Body of pancreas (tissue), 4 donors: ENCODE measurements at places on chromosomes 5 and 9. TPM values are rescaled to one million over a fixed set of nuclear protein-coding genes. Genes with fewer than 3 reads are reported as not detected.
A peak's percentile ranks its signal among the peaks of the same experiment; 100 is the strongest.

DNA sequence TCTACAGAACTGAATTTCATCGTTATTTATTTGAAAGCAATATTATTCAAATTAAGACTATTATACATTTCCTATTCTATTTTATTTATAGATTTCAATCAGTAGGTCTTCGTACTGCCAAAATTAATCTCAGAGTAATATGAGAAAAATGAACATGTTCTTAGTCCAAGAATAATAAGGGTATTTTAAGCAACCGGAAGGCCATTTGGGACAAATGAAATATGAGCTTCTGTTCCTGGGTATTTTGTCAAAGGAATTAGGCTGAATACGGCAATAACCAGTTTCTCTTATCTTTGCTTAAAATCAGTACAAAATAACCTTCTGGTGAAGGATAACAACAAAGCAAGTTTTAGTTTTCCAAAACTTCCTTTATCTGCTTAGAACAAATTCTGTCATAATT is 410.3 kb upstream of the PRR16 start:
- DNase-seq: no peak
- peaks cover 9% of the 10 kb centered on the region for H3K4me1 ChIP-seq
- no peaks in the 10 kb centered on the region for H3K36me3 ChIP-seq
- H3K27me3 ChIP-seq: no peaks in the 10 kb centered on the region
- H3K27ac ChIP-seq: no peak overlapping the region
- no peak overlapping the region for H3K4me3 ChIP-seq

Gene CSNK1A1
- total RNA-seq: 85.4 TPM

GRCh38 chr5:111855356-111855755 is 98.4 kb upstream of the NREP start:
- no peaks in the 10 kb centered on the region for H3K27me3 ChIP-seq
- DNase-seq: peak; percentile 49
- no peaks in the 10 kb centered on the region for H3K4me1 ChIP-seq
- no peak overlapping the region for H3K27ac ChIP-seq
- no peaks in the 10 kb centered on the region for H3K36me3 ChIP-seq

Gene TEK
- total RNA-seq: 4.9 TPM

DNA sequence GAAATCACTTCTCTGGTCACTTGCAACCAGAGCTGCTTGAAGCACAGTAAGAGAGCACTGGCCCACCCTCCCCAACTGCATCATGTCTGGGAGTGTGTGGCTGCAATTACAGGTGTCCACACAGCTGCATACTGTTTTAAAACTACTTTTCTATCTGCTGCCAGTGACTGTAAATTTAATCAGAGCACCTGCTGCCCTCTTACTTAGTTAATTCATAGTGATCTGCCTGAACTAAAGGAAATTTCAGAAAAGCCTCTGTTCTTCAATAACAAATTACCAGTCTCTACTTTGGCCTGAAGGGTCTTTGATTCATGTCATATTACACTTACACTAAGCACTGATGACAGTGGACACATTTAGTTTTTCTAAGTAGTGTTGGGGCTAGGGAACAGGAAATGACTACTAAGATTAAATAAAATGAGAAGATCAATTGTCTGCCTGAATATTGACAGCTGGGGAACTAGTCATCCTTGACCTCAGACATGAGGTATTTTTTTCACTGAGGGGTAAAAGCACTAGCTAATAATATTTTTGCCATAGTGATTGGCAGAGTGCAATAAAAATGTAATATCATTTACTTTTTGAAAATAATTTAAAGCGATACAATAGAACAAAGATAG is 788.9 kb upstream of the GRAMD2B start:
- no peak for DNase-seq
- H3K27me3 ChIP-seq: no peaks in the 10 kb centered on the region
- H3K4me3 ChIP-seq: no peak overlapping the region
- H3K27ac ChIP-seq: no peak overlapping the region
- H3K4me1 ChIP-seq: no peaks in the 10 kb centered on the region
- H3K36me3 ChIP-seq: no peaks in the 10 kb centered on the region

DNA sequence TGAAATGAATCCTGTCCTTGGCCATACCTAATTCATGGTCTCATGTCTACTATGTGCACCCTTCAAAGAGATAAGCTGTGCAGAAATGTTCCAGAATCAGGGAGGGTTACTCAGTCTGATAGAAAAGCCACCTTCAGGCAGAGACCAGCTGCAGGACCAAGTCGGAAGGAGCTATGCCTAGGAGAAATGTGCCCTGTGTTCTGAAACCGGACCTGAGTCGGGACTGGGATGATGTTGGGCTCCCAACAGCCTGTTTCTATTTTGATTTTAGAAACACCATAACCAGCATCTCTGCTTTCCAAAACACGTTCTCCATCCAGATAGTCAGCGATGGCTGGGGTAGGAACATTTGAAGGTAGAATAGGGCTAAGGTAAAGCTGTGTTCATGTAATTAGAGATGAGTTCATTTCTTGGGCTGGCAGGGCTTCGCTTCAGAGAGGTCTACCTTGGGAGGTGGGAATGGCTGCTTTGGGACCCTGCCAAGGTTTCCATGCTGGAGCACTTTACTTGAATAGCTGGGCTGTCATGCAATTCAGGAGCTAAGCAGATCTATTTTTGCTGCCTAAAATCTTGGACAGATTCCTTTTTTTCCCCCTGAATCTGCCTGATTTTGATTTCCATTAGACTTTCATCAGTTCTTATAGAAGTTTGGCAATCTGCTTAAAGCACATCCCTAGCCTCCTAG is 2.8 kb downstream of the ADCY2 start:
- no peaks in the 10 kb centered on the region for H3K27me3 ChIP-seq
- no peaks in the 10 kb centered on the region for H3K36me3 ChIP-seq
- H3K4me1 ChIP-seq: peaks cover 8% of the 10 kb centered on the region

Gene PCDHGA3
- total RNA-seq: 4.2 TPM

DNA sequence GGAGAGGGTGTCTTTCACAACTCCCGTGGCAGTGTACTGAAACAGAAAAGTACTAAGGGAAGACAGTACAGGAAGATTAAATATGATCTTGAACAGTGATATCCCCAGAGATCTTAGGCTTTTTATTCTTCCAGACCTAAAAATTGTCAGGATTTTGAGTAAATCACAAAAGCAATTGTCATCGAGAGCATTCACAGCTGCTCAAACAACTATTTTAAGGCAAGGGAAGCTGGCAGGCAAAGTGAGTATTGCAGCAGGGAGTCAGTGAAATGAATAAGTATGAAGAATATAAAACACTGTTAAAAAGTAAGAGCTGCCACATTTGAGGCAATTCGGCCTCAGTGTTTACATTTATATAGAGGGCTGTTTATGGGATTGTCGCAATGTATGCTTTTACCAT is 479.0 kb downstream of the CAAP1 start:
- no peak overlapping the region for H3K27ac ChIP-seq
- H3K4me1 ChIP-seq: no peaks in the 10 kb centered on the region
- H3K27me3 ChIP-seq: no peaks in the 10 kb centered on the region
- no peak overlapping the region for H3K4me3 ChIP-seq
- no peak for DNase-seq
- no peaks in the 10 kb centered on the region for H3K36me3 ChIP-seq

DNA sequence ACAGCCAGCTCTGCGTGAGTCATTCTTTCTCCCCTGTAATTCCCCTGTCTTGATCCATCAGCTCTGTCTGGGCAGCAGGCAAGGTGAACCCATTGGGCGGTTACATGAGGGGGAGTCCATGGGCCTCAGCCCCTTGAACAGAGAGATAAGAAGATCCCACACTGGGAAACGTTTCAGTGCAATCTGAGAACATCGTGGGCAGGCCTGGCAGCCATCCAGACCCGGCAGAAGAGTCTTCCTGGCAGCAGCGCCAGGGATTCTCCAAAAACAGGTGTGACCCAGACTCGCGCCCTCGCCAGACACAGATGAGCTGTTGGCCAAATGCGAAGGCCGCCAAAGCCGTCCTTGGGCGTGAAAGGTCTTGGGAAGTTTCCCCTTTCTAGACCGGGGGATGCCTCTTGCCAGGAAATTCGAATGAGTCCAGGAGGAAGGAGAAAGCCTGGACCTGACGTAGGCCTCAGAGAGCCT is 6.4 kb upstream of the SLC12A7 start:
- DNase-seq: no peak
- no peaks in the 10 kb centered on the region for H3K36me3 ChIP-seq
- peak overlapping the region; percentile 62 for H3K27ac ChIP-seq
- H3K4me3 ChIP-seq: no peak overlapping the region
- H3K4me1 ChIP-seq: peaks cover 58% of the 10 kb centered on the region

Gene GCNT4
- total RNA-seq: 3.3 TPM

DNA sequence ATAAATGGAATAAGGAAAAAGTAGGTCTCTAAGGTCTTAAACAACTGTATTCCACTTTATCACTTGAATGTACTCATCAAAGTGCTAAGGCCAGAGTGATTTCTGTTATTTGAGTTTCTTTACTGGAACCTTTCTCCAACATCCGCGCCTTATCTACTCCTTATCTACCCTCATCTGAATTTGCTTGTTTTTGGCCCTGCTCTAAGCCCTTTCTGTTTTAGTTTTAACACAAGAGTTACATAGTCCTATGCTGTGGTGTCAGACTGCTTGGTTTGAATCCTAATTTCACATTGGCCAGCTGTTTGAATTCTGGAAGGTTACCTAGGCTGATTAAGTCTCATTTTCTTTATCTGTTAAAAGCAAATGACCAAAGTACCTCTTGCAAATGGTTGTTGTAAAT is 128.3 kb downstream of the PCSK5 start:
- no peaks in the 10 kb centered on the region for H3K36me3 ChIP-seq
- H3K4me3 ChIP-seq: no peak overlapping the region
- no peaks in the 10 kb centered on the region for H3K4me1 ChIP-seq
- DNase-seq: no peak

Gene FOCAD
- 21.5 TPM for total RNA-seq

GRCh38 chr9:6197330-6197729 is 18.3 kb upstream of the IL33 start:
- peaks cover 7% of the 10 kb centered on the region for H3K4me1 ChIP-seq
- H3K4me3 ChIP-seq: no peak overlapping the region
- H3K27me3 ChIP-seq: no peaks in the 10 kb centered on the region
- H3K27ac ChIP-seq: no peak overlapping the region
- peak; percentile 52 for DNase-seq
